Hepatocyte (in vitro differentiated cells): ENCODE measurements at places on chromosomes 1 and 21.

DNA sequence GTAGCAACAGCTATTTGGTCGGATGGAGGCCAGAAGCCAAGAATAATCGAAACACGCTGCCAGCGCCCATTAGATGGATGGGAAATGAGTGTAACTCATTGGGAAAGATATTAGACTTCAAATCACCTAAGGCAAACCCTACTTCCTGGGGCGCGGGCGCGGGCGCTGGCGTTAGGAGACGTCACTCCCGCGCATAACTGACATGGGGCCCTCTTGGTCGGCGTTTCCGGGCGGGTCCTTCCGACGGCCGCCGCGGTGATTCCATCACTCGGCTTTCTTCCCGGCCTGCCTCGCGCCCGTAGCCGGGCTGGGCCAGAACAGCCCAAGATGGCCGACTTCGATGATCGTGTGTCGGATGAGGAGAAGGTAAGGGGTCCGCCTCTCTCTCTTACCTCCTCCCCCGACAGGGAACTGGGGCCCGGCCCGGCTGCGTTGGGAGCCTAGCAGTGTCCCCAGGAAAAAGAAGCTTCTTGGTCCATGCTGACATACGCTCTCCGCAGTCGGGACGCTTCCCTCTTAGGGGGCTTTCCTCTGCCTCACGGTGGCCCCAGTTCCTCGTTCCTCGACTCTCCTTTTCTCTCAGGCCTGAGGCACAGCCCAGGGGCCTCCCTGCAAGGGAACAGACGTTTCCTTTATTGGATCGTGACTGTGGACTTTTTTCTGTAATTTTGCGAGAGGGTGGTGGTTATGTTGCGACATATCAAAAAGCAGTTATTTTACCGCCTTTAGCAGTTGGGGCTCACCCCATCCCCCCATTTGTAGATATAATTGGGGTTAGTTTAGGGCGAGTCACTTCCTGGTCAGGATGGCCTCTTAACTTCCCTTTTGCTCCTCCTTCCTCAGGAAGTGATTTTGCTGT is at the start of gene CAPZA1:
TSS of gene CAPZA1 (plus strand) at position 315 of the 859 bp plus-strand sequence. CDS start at position 328, 13 bp downstream.
- DNase-seq: peak; percentile 96

DNA sequence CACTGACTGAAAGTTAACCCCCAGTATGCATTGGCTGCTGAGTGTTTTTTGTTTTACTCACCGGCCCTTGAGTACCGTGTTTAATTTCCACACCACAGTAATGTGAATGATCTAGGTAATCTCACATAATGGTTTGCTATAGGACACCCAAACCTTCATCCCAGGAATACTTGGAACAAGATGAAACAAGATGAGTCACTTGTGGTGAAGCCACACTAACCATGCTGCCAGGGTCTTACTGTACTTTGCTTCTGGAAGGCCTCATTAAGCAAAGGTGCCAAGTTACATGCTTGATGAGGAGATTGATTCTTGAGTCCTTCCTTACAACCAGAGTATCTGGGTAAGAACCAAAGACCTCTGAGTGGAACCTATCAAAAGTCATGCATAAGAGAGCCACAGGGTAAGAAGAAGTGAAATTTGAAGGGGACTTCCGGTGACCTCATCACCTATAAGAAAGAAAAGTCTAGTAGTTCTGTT is 163.3 kb downstream of the NRIP1 start:
- no peak for DNase-seq

- DNase-seq: no peak
Measured at GRCh38 chr1:183537405-183537804, 52.9 kb downstream of the NCF2 start.

DNA sequence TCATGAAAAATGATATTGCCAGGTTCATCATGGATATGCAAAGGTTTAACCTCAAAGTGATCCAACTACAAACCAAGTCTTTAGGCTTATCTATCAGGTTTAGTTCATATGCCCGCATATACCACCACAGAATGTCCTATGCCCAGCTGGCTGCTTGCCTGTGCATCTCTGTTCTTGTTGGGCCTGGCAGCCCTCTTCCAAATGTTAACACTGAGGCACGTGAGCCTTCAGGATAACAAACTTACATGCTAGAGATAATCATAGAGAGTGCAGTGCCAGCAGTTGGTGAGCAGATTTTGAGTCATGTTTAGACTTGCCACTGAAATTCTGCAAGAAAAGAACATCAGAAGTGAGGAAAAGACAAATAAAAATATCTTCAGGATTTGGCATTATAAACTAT is 607.9 kb upstream of the TMPRSS15 start:
- DNase-seq: no peak

GRCh38 chr1:223068900-223069665 is 74.0 kb downstream of the TLR5 start:
- no peak for DNase-seq

GRCh38 chr21:42120903-42121535 is 49.9 kb downstream of the UMODL1 start:
- DNase-seq: no peak

GRCh38 chr21:36791695-36792470 is 93.0 kb downstream of the SIM2 start:
- DNase-seq: no peak

GRCh38 chr1:172561252-172561651 is 28.3 kb downstream of the SUCO start:
- DNase-seq: no peak

DNA sequence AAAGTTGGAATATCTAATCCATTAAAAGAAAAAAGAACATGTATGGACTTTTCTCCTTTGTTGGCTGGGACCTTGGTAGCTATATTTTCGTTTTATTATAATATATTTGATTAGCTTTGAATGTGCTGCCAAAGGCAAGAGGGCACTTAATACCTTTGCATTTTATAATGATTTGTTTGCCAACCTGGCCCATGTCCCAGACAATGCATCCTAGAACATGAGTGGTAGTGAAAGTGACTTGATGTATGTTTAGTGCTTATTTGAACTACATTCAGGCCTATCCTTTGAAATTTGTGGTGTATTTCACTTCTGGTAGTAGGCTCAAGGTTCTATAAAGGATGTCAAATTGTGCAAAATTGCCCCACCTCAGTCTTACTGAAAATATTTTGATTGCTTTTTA is 25.9 kb downstream of the CACHD1 start:
- DNase-seq: no peak

GRCh38 chr1:151010346-151010726 is 2.1 kb downstream of the PRUNE1 start:
- no peak for DNase-seq

GRCh38 chr1:161176468-161177111 is 717 bp downstream of the B4GALT3 start:
- DNase-seq: no peak

GRCh38 chr1:55456971-55457370 is 241.8 kb upstream of the USP24 start:
- DNase-seq: no peak

GRCh38 chr1:155209312-155209721 is 822 bp downstream of the MTX1 start:
- no peak for DNase-seq

GRCh38 chr1:192224396-192224795 is 66.1 kb downstream of the RGS18 start:
- DNase-seq: no peak

GRCh38 chr21:40620386-40621145 is 226.4 kb downstream of the DSCAM start:
- no peak for DNase-seq

- DNase-seq: no peak
Measured at GRCh38 chr1:61343734-61344420, 261.5 kb downstream of the NFIA start.

DNA sequence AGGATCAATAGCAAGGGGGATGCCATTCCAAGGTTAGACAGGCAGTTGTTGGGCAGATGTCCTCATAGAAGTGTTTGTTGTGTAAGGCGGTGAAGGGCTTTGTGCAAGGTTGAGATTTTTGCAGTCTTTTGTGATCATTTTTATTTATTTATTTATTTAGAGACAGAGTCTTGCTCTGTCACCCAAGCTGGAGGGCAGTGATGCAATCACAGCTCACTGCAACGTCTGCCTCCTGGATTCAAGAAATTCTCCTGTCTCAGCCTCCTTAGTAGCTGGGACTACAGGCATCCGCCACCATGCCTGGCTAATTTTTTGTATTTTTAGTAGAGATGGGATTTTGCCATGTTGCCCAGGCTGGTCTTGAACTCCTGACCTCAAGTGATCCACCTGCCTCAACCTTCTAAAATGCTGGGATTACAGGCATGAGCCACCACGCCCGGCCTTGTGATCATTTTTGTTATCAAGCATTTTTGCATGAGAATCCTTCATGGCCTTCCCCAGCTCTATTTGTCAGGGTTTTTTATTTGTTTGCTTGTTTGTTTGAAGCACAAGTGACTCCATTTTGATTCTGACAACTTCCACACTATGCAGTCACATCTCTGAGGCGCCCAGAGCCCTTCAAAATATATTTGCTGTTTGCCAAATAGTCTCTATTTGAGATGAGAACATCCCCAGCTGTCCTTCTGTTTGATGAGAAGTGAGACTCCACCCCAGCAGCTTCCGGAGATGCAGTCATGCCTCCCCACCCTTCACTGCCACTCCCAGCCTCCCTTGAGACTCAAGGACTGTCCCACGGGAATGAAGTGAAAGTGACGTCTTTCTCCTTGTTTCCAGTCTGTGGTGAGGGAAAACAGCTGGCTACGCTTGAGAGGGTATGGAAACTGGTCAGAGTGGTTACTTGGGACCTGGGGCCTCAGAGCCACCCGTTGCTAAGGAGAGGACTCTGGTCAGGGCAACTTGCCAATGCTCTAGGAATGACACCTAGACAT is 38.0 kb downstream of the TMEM50B start:
- peak; percentile 16 for DNase-seq

DNA sequence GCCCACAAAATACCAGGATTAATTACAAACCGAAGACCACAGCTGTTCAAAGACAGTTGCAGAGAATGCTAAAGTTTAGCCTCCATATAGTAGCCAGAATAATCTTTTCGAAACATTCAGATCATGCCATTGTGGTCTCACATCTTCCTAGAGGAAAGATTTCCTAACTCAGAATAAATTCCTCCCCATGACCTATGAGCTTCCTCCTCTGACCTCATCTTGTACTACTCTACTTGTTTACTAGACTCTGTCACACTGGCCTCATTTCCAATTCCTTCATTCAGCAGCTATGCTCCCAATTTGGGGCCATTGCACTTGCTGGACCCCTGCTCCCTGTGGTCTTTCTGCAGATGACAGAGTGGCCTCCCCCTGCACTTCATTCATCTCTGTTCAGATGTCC is 71.8 kb upstream of the LRRC53 start:
- no peak for DNase-seq

DNA sequence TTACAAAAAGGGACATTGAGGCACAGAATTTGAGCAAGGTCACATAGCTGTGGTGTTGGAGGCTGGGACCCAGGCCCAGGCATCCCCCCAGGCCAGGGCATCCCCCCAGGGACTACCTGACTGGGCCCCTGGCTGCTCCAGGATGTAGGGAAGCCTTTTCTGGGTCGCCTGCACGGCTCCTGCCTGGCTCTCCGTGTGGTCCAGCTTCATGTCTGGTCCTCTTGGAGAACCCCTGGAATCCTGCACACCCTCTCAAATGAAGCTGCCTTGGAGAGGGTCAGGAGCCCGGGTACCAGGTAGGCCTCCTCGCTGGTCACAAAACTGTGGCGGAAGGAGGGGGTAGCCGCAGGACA is 919 bp upstream of the CELSR2 start:
- DNase-seq: no peak

- DNase-seq: no peak
Measured at GRCh38 chr1:92466683-92467352, 19.9 kb downstream of the GFI1 start.

- no peak for DNase-seq
Measured at GRCh38 chr1:152436593-152437496, 22.8 kb upstream of the CRNN start.

GRCh38 chr1:244393604-244394176 is 58.0 kb downstream of the ADSS2 start:
- no peak for DNase-seq

DNA sequence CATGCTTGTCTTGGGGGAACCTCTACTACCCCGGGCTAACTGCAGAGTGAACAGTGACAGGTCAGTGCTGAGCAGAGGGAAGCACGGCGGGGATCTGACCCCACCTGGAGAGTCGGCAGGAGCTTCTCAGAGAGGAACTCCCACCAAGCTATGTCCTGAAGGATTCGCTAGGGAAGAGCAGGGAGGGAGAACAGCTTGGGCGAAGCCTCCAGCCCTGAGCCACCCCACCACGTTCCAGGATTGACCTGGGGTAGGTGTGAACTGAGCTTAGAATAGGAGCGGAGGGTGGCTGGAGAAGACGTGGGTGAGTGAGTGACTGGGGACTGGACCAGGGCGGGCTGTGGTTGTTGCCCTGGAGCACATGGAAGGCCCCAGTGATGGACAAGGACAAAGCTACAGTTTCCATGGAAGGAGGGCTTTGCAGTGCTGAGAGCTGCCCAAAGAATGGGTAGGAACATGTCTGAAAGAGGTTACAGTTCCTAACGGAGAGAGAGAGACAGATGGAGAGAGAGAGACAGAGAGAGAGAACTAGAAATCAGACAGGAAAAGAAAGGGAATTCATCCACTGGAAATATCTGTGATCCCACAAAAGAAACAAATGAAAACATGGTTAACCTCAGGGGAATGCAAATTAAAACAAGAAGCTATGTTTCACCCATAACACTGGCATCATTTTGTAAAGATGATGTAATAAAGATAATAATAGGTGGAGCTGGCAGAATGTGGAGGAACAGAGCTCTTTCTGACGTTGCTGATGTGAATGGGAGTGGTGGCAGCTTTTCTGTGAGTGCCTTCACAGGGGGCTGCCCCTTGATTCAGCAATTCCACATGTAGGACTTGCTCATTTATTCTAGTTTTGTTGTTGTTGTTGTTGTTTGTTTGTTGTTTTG is 17.2 kb downstream of the BSND start:
- DNase-seq: no peak

GRCh38 chr1:67832737-67833601 is at the start of gene GNG12:
GNG12 (minus strand) TSS chr1:67833467; CDS start chr1:67707686, 125,781 bp downstream.
- DNase-seq: peak; percentile 87

DNA sequence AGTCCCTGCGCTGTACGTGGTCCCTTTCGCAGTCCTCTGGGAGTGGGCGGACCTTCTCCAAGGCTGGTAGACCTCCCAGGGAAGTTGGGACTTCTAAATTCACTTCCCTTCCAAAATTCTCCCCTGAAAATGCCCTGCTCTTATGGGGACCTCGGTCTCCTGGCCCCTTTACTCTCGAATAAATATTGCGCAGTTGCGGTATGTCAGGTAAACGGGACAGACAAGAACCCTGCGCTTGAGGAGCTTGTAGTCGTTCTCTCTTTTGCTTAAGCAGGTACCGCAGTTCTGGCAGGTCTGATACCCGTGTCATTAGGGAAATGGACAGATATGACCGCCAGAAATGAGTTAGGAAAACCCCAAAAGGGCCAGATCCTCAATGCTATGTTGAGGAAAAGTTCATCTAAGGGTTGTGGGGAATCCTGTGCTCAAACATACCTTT is 561 bp downstream of the KIF2C start:
- no peak for DNase-seq

DNA sequence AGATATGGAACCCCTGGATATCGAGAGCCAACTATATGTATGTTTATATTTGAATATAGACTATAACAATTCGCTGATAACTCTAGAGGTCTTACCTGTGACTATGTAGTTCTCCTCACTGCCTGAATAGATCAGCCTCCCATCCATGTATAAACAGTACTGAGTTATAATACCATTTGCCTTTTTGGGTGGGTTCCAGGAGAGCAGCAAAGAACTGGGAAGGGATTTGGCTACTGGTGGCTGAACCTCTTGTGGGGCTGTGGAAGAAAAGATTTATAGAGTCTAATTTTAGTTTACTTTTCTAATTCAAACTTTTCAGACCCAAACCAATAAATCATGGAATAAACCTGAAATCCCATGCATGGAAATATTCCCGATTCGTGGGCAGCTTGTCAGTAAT is 376.9 kb downstream of the USH2A start:
- DNase-seq: no peak
